ENCODE measurements at places on chromosomes 2 and 18.

DNA sequence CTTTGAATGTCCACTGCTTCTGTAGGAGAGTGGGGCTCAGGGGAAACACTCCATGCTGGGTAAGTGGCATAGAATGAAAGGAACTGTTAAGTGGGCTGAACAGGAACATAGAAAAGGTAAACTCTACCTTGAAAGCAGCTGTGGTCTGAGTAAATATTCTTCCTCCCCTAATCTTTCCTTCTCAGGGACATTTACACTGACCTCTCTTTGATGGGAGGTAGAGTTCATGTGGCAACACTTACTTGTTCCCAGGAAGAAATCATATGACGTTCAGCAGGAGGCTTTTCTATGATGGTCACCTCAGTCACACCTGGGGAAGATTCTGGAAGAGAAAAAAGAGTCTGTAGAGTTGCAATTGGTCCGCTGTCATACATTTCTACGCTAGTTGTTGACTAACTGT is 10.2 kb downstream of the TPGS2 start:
- no peak for DNase-seq

- no peak for DNase-seq
Observed at GRCh38 chr2:67881816-67882215, 181.0 kb downstream of the C1D start.

DNA sequence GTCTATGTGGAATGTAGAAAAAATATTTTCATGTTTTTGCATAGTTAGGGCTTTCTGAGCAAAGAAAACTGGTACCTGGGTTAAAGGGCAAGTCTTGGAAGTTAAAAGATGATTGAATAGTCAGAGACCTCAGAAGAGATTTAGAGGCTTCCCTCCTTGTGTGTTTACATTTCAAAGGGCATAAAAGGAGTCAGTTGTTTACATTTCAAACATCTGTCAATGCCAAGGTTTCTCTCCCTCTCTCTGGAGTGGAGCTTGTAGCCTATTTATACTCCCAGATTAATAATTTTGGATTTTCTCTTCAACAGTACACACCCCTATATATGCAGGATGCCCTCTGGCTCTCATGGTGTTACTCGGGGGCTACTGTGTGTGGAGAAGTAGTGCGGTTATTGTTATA is 8.6 kb downstream of the M1AP start:
- DNase-seq, result no peak

- DNase-seq, result no peak
Observed at GRCh38 chr18:56085551-56085950, 497.6 kb upstream of the TCF4 start.

Data from ureter (tissue), 1 donor.